Stimulated activated naive CD8-positive, alpha-beta T cell treated with anti-CD3 and anti-CD28 coated beads, Interleukin-15, Interleukin-2, amounts not matched to agents 100 U/mL and 50 U/mL, for 24 hours (primary cell): ENCODE measurements at places on chromosomes 4 and X.

DNA sequence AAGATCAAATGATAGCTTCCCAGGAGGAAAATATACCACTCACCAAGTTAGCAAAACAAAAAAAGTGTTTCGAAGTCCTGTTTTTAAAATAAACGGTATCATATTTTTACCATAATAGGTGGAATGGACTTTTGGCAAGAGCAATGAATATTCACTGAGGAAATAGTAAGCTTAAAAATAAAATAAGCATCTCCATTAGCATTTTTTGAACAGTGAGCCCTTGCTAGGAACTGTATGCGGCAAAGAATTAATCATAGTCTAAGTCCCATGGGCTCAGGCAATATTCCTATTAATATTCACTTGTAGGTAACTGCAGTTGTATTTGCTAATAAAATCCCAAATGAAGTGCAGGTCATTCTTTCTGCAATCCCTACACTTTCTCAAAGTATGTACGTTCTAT lies 191.7 kb upstream of the GABRA2 start:
- DNase-seq: no peak

GRCh38 chrX:72492499-72492898 lies 80.1 kb downstream of the HDAC8 start:
- no peak for DNase-seq

- no peak for DNase-seq
Measured at GRCh38 chrX:106950381-106950780, 30.2 kb downstream of the CLDN2 start.

- DNase-seq: peak; percentile 89
Measured at GRCh38 chr4:183505611-183506388, 942 bp downstream of the ING2 start.

DNA sequence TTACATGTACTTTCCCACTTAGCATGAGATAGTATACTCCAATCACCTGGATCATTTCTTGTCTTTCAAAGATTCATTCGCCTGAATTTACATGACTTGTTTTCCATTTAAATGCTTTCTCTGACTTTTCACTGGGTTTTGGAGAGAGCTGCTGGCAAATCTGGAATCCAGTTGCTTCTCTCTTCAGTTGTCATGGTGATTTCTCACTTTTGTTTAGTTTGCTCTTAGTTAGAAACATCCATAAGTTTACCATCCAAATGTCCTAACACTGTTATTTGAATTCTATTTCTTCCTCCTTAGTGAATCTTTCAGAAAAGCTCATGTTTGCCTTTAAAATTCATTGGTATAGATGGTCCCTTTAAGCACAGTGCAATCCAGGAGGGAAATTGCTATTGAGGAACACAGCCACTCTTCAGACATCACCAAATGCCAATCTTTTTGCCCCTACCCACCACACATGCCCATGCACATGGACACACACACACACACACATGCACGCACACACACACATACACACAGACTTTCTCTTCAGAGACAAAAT lies 51.7 kb downstream of the REELD1 start:
- DNase-seq: no peak

GRCh38 chrX:9420275-9421265 lies 44.3 kb upstream of the TBL1X start:
- no peak for DNase-seq

- no peak for DNase-seq
Measured at GRCh38 chrX:135520022-135520552, 373 bp upstream of the INTS6L start.

DNA sequence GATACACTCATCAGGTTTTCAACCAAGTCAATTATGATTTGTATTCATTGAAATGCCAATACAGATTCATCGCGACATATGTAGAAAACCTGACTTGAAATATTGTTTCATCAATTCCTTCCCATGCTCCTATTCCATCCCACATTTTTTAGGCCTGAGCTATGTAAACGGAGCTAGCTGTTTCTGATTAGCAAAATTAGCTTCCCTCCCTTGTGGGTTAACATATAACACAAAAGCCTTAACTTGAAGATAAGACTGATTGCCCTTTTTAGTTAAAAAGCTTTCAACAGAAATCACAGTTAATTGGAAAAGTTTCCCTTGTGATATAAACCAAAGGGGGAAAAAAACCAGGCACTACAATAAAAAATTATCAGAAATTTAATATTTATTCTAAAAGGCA lies 32.8 kb upstream of the DCLK2 start:
- no peak for DNase-seq

GRCh38 chr4:8840006-8840793 lies 31.4 kb downstream of the HMX1 start:
- no peak for DNase-seq

DNA sequence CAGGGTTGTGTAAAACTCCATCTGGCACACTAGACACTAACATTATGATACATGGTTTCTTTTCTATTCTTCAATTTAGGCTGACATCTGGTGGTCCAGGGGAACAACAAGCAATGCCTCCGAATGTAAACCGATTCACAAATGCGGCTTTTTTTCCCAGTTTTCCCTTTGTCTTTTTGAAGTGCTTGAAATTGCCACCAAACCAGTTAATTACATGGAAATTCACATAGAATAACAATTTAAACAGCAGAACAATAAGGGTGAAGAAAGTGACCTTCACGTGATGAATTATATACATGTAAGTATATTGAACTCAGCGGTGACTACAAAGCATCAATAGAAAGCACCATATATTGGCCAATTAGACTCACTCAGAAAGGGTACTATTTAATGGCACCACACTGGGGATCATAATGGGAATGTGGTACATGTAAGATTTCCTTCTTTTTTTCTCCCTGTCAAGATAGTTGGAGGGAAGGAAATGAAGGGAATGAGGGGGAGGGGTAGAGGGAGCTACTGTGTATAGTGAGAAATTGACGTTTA lies 103.9 kb downstream of the MMRN1 start:
- DNase-seq: no peak

- DNase-seq: no peak
Measured at GRCh38 chr4:123843137-123843536, 446.5 kb downstream of the SPRY1 start.

GRCh38 chr4:110510955-110511544 lies 35.1 kb downstream of the ENPEP start:
- no peak for DNase-seq

GRCh38 chr4:55931833-55932232 lies 16.9 kb upstream of the CEP135 start:
- DNase-seq: no peak

- no peak for DNase-seq
Measured at GRCh38 chrX:115233497-115234455, at the start of gene LRCH2. Gene LRCH2 (minus strand): TSS chrX:115234096. CDS start chrX:115234041, 55 bp downstream.

DNA sequence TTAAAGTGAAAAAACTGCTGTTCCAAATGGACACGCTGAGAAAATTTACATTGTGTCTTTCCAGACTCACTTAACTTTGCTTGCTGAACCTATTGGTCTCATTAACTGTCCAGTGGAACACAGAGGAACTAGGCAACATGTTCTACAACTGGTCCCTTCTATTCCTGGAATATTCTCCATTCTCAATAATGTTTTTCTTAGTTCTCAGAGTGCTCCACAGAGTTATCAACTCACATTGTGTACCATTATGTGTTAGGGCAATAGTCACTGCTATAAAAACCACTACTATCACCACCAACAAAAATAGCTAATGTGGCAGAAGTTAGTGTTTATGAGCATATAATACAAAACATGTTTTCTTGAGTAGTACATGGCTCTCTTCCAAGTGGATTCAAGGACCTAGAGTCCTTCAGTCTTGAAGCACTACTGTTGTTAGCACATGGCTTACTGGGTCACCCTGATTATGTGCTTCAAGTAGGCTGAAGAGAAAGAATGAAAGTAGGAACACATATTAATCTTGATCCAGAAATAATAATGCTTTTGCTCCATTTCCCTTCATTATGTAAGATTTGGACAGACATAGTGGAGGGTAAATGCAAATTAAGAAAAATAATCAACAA lies 865.3 kb upstream of the HS3ST1 start:
- no peak for DNase-seq

- no peak for DNase-seq
Measured at GRCh38 chrX:129686422-129686948, 31.7 kb upstream of the APLN start.

- no peak for DNase-seq
Measured at GRCh38 chr4:154545689-154546088, 4.5 kb downstream of the PLRG1 start.

- DNase-seq: no peak
Measured at GRCh38 chr4:6426571-6427438, 45.6 kb downstream of the PPP2R2C start.

DNA sequence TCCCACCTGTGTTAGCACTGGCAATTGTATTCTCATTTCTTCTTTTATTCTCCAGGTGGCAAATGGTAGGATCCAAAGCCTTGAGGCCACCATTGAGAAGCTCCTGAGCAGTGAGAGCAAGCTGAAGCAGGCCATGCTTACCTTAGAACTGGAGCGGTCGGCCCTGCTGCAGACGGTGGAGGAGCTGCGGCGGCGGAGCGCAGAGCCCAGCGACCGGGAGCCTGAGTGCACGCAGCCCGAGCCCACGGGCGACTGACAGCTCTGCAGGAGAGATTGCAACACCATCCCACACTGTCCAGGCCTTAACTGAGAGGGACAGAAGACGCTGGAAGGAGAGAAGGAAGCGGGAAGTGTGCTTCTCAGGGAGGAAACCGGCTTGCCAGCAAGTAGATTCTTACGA lies 176.9 kb downstream of the PTTG2 start:
- DNase-seq: no peak

GRCh38 chr4:94349193-94349592 lies 6.6 kb upstream of the HPGDS start:
- DNase-seq: no peak

DNA sequence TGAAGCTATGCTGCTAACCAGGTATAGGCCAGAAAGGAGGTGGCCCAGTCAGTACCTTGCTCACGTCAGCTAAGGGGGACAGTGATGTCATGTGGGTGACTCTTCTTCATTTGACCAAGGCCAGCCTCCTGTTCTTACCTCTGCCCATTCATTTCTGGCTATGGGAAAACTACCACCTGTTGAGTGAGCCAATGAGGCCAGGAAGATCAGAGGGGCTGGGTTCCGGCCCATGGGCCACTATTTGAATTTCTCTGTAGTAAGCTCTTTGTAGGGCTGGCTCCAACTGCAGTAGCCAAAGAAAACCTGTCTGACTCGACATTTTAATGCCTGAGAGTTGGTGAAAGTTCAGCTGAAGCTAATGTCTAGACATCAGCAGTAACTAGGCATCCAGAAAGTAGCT lies 102.6 kb downstream of the AKAP4 start:
- DNase-seq: no peak

GRCh38 chr4:24117975-24118374 lies 228.1 kb upstream of the PPARGC1A start:
- no peak for DNase-seq

- DNase-seq: no peak
Measured at GRCh38 chr4:83810428-83810827, 274.5 kb downstream of the GPAT3 start.

GRCh38 chrX:13647709-13648212 lies 5.2 kb upstream of the TCEANC start:
- DNase-seq: peak; percentile 51

DNA sequence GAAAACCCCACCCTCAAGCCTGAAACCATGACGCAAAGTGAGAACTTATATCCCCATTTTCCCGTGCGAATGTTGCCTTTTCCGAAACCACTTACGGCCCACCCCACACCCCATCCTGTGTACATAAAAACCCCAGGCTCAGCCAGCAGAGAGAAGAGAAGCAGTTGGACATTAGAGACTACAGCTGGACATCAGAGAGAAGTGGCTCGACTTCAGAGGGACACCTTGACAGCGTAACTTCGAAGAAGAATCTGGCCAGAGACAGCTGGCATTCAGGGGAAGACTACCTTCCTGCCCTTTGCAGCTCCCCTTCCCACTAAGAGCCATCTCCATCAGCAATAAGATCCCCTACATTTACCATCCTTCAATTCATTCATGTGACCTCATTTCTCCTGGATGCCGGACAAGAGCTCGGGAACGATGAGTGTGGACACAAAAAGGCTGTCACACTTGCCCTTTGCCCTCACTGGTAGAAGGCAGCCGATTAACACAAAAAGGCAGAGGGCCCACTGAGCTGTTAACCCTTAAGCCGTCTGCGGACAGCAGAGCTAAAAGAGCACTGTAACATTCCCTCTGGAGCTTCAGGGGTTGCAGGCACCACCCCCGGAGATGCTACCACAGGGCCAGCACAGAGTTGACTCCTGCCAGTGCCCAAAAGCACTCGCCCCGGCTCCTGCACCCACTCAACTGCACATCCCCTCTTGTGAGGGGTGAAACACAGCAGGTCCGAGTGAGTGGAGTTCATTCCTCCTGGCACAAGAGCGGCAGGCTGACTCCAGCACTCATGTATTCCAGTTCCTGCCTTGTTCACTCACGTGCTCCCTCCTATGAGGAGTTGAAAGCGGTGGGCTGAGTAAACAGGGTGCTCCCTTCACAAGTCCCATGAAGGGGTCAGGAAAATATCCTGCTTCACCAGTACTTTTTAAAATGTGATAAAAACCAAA lies 7.5 kb downstream of the CHM start:
- no peak for DNase-seq

- DNase-seq: no peak
Measured at GRCh38 chr4:101621120-101621519, 169.4 kb upstream of the BANK1 start.

GRCh38 chrX:120575379-120576114 lies 14.8 kb upstream of the CUL4B start:
- DNase-seq: no peak

- DNase-seq: no peak
Measured at GRCh38 chrX:69280933-69281332, 115.7 kb upstream of the PJA1 start.

DNA sequence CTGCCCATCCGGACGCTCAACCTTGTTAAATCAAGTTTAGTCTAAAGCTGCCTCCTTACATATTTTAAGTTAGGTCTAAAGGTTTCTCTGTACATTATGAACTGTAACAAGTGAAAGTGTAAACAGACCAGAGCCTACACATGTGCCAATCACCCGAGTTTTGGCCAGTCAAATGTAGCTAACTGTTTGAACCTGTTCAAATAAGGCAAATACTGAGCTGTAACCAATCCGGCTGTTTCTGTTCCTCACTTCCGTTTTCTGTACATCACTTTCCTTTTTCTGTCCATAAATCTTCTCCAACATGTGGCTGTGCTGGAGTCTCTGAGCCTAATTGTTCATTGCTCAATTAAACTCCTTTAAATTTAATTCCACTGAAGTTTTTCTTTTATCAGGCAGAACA lies 113.3 kb upstream of the SHISA3 start:
- DNase-seq: no peak

GRCh38 chrX:12890467-12890866 lies 16.0 kb upstream of the TLR8 start:
- no peak for DNase-seq

- DNase-seq: no peak
Measured at GRCh38 chr4:183977707-183978106, 72.6 kb downstream of the STOX2 start.
